RPMI7951 (cell line): ENCODE measurements at places on chromosomes 4 and X. TPM values are rescaled to one million over a fixed set of nuclear protein-coding genes. Genes with fewer than 3 reads are reported as not detected.

DNA sequence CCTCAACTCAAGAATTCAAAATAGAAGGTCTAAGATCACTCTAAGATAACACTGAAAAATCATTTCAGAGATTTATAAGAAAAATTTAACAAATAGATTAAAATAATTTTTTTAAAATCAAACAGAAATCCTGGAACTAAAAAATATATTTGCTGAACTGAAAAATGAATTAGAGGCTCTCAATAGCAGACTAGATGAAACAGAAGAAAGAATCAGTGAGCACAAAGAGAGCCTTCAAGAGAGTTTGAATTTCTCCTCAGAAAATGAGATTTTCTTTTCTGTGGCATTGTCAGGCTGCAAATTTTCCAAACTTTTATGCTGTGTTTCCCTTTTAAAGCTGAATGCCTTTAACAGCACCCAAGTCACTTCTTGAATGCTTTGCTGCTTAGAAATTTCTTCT lies 335.0 kb upstream of the SLC7A11 start:
- no peak for DNase-seq

GRCh38 chr4:181688872-181689271 lies 554.3 kb upstream of the TENM3 start:
- DNase-seq: peak; percentile 69

DNA sequence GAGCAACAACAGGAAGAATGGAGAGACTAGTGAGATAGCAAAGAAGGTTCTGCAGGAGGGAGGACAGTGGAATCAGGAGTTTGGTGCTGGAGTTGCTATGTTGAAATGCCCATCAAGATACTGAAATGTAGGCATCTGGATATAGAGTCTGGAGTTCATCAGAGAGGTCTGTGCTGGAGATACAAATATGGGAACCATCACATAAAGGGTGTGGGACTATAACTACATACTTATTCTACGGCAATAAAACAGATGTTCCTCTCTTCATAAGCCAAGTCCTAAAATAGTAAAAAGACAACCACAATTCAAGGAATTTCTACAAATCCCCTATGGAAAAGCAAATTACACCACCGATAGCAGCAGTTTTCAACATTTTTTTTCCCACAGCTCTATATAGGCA lies 1.6 kb downstream of the MED14 start:
- DNase-seq: no peak

DNA sequence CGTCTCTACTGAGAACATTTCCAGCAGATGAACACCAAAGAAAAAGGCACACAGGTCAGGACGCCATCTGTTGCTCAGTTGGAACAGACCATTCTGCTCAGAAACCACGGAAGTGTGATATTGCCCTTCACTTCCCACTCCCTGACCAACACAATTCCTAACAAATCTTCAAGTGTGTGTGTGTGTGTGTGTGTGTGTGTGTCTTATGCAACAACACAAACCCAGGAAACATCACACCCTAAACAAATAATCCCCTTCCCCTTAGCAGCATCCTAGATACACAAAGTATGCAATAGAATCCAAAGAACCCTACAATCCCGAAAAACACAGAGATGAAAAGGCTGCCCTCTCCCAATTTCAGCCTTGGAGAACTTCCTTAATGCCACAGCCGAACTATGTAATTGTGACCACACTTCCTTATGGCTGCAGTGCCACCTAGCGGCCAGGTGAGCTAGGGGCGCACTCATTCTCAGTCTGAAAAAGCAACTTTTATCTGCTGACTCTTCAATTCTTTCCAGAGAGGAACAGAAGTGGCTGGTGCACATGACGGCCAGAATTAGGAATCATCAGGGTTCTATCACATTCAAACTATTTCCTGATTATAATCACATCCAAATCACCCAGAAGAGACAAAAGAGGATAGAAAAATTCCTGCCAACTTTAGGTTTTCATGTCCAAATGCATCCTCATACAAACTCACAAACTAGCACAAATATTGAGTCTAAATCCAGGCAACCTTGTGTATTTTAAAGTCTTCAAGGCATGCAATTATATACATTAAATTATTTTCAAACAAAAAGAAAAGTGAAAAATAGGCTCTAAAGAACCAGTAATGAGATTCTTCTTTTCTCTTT lies 164.9 kb downstream of the DHX15 start:
- peak; percentile 54 for DNase-seq

GRCh38 chr4:152630324-152630723 lies 49.5 kb downstream of the TMEM154 start:
- DNase-seq: no peak

DNA sequence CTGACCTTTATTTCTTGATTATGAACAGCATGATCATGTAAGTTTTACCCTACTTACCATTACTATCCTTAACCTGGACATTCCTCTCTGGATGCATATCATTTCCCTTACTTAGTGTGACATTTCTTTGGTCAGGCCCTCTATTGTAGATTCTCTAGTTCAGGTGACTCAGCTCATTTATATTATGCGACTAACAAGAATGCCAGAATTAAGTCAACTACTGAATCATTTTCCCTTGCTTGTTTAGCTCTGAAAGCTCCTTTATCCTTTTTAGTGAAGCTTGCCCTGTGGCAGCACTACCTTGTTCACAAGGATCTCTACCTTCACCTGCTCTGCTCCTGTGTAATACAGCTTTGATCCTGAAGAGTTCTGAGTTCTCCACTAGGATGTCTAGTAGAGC lies 15.1 kb upstream of the UGT2B17 start:
- DNase-seq: no peak

DNA sequence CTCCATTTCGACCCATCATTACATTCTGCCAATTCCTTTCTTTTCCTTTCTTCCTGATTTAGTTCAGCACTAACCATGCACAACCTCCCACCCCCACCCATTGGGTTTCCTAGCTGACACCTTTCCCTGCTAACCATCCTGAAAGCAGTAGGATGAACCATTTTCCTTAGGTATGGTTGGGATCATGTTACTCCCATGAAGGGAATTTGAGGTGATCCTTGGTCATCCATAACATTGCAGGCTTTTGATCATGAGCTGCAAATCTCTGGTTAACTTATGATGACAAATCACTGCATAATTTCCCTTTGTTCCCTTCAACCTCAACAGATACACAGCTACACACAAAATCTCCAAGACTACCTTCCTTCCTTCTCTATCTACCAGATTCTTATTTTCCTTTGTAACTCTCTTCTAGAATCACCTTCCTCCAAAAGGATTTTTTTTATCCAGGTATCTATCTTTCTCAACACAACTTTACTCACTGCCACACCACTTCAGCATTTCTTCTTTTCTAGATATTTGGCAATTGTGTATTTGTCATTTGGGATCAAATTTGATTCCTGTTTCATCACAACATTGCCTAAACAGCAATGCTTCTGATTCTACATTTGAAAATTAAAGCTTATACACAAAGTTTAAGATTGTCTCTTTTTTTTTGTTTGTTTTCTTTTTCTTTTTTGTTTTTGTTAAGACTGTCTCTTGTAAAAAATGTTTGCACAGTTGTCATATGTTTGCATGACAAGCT lies 145.1 kb downstream of the RBM47 start:
- DNase-seq: peak; percentile 22

GRCh38 chrX:22520128-22520828 lies 247.6 kb downstream of the CBLL2 start:
- no peak for DNase-seq

DNA sequence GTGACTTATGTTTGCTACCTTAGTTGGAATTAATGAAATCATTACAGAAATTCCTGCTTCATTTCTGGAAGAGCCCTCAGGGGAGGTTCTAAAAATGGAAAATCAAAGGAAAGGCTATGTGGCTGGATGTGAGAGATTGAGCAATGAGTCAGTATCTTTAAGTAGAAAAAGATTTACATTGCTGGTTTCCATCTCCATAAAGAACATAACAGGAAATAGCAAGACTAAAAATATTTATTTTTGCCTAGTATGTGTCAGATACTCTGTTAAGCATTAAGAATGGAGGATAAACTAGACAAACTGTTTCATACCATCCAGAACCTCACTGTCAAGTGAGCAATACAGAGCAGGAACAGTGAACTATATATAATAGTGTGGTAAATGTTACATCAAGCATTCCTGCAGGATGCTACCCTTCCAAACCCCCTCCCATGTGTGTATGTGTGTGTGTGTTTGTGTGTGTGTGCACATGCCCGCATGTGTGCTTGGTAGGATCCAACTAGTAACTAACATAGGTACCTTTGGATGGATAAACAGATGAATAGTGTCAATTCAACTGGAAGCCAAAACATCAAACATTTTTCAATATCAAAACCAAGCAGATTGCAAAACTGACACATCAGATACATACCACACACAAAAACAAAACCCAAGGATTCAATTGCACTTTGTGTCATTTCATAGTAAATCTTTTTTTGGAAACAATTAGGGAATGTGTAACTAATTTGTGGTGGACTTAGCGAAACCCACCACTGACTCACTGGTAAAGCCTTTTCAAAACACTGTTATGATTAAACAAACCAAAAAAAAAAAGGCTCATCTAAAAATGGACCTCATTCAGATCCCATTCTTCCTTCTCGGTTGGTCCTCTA lies 223.4 kb downstream of the SHROOM3 start:
- peak; percentile 93 for DNase-seq

GRCh38 chr4:61740886-61741285 lies 540.8 kb downstream of the ADGRL3 start:
- DNase-seq: no peak

DNA sequence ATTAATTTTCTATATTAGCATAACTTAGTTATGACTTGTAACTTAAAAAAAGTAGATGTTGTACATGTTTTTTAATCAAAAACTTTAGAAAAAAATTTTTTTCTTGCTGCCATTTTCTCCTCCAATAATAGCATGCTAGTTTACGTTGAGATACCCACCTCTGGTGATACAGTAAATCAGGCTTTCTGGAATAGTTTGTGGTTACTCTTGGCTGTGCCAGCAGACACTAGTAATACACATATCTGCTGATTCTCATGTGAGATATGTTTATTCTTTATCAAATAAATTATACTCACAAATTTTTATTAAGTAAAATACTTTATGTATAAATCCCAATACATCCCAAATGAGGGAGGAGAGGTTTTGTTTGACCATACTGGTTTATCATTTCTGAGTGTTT lies 117.3 kb downstream of the KLHL8 start:
- DNase-seq: no peak

GRCh38 chrX:108148524-108148923 lies 56.9 kb downstream of the ATG4A start:
- DNase-seq: no peak

GRCh38 chrX:20263474-20263873 lies 3.2 kb downstream of the RPS6KA3 start:
- DNase-seq: peak; percentile 33

- peak; percentile 85 for DNase-seq
Observed at GRCh38 chr4:98603683-98604521, 54.5 kb downstream of the TSPAN5 start.

DNA sequence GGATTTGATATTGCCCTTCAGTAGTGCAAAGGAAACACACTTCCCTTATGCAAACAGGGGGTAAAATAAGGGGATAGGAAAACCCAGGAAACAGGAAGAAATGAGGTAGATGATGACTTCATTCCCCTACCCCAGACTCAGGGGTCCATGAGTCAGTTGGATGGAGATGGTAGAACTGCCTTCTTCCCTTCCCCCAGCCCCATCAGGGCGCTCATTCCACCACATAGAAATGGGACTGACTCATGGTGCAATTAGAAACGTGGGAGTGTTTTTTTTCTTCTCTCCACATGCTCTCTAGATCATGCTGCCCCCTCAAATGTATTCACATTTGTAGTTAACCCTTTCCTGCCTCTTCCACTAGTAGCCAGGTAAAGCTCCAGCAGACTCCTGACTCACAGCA lies 23.1 kb upstream of the ARMCX2 start:
- peak; percentile 11 for DNase-seq

GRCh38 chr4:140755774-140756318 lies 339 bp downstream of the TBC1D9 start:
- peak; percentile 48 for DNase-seq

SPANXD gene
- total RNA-seq: 4.4 and 7.6 TPM in 2 replicates

NXF2B gene
- not detected in 2 replicates for total RNA-seq

USP17L13 gene
- total RNA-seq: not detected in 2 replicates

GLUD2 gene
- total RNA-seq: 1.4 and 2.1 TPM in 2 replicates

GJB1 gene
- total RNA-seq: not detected in 2 replicates

UGDH gene
- total RNA-seq: 50.3 and 52.3 TPM in 2 replicates

SPANXN3 gene
- total RNA-seq: not detected in 2 replicates
